ENCODE measurements at places on chromosomes 4 and X. TPM values are rescaled to one million over a fixed set of nuclear protein-coding genes. Genes with fewer than 3 reads are reported as not detected.

PCDH7 gene
- total RNA-seq: 53.4 TPM

SMR3B gene
- not detected for total RNA-seq

AKAP4 gene
- not detected for total RNA-seq

DMRTC1 gene
- total RNA-seq: not detected

TCP11X2 gene
- not detected for total RNA-seq

NR0B1 gene
- not detected for total RNA-seq

XK gene
- total RNA-seq: 8.7 TPM

TSPYL2 gene
- 38.6 TPM for total RNA-seq

CCNQ gene
- 42.5 TPM for total RNA-seq

RBM46 gene
- not detected for total RNA-seq

MAMLD1 gene
- total RNA-seq: 2.3 TPM

ETNPPL gene
- 18.8 TPM for total RNA-seq

WDR45 gene
- 65.4 TPM for total RNA-seq

MSX1 gene
- 4.1 TPM for total RNA-seq

GAGE2A gene
- total RNA-seq: not detected

DNAAF6 gene
- total RNA-seq: not detected

IL2RG gene
- total RNA-seq: 3.0 TPM

NUP62CL gene
- 2.2 TPM for total RNA-seq

GC gene
- total RNA-seq: not detected

MAN2B2 gene
- 17.7 TPM for total RNA-seq

GPM6B gene
- 4.7 TPM for total RNA-seq

INTS12 gene
- total RNA-seq: 24.7 TPM

HSD17B13 gene
- total RNA-seq: 0.15 TPM

MAGEA12 gene
- not detected for total RNA-seq

PLP1 gene
- 9.4 TPM for total RNA-seq

FDCSP gene
- not detected for total RNA-seq

EDA gene
- 12.8 TPM for total RNA-seq

CDKL5 gene
- total RNA-seq: 8.4 TPM

APEX2 gene
- total RNA-seq: 7.7 TPM

NSG1 gene
- total RNA-seq: 12.2 TPM

DMP1 gene
- total RNA-seq: not detected

ATP6AP2 gene
- total RNA-seq: 42.9 TPM

BEX2 gene
- total RNA-seq: 1.3 TPM

CCKAR gene
- total RNA-seq: not detected

SRPK3 gene
- total RNA-seq: 43.6 TPM

RHOXF2 gene
- not detected for total RNA-seq

HNRNPH2 gene
- total RNA-seq: 54.4 TPM

Data from left ventricle myocardium superior (tissue), 1 donor.